ENCODE measurements at places on chromosomes 2 and 18.

DNA sequence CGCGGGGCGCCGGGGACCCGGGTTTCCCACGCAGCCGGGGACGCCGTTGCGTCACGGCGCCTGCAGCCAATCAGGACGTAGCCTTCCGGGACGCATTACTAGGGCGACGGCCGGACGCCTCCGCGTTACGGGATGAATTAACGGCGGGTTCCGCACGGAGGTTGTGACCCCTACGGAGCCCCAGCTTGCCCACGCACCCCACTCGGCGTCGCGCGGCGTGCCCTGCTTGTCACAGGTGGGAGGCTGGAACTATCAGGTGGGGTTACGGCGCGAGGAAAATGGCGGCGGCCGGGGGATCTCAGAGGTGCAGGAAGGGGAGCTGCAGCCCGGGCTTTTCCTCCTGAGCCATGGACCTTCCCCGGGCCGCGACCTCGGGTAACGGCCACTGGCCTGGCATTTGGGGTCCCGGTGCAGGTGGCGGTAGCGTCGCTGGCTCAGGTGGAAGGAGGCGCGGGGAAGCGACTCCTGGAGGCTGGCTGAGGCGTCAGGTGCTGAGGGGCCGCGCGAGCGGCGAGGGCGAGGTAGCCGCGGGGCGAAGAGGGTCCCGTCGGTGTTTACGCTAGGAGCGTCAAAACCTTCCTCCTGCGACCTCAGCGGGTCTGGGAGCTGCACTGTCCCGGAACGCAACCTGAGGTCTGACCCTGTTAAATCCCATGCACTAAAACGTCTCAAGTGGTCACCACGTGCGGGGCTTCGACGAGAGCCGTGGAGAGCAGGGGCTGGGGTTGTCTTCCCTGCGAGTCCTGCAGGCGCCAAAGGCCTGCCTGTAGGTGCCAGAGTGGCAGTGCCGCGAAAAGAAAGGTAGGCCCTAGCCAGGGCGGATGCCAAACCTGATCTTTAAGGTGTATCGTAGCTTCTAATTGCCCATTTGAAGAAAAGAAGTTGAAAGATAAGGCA lies at the start of gene LCLAT1:
LCLAT1 (plus strand) TSS at position 98 of the 897 bp plus-strand sequence. CDS start 78,345 bp downstream, outside the sequence.
- peak; percentile 75 for DNase-seq

- DNase-seq = no peak
Observed at GRCh38 chr2:33275689-33276444, 200.6 kb upstream of the RASGRP3 start.

GRCh38 chr18:23229472-23229871 lies 94.2 kb downstream of the CABLES1 start:
- DNase-seq = no peak

GRCh38 chr2:126910637-126911036 lies 11.9 kb downstream of the TEX51 start:
- no peak for DNase-seq

GRCh38 chr2:138207074-138207930 lies 243.0 kb downstream of the HNMT start:
- no peak for DNase-seq

DNA sequence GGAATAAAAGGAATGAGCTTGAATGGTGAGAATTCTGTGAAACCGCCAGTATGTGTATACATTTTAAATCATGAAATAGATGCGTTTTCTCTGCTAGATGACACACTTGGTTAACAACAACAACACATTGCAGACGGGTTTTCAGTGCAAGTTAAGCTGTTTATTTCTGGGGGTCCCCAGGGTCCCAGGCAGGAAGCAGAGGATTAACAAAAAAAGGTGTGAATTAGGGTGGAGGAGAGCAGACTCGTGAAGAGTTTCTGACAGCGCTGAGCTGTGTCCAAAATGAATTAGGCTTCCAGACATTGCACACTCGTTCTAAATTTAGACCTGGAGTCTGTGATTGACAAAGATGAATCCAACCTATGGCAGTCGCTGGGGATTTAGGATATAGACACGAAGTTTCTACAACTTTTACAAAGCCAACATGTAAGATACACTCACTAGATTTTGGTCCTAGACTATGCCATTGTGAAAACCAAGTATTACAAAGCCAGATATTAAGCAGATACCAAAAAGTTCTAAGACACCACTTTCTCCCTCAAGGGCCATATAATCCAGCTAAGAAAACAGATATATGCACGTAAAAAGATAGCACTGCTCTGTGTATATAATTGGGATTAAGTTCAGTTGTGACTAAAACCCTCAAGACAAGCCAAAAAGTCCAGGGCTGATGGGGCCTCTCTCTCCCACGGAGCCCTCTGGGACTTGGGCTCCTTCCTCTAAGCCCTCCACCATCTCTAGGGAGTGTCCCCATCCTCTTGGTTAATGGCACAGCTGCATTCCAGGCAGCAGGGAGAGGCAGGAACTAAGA lies 120.2 kb downstream of the ACAA2 start:
- no peak for DNase-seq

DNA sequence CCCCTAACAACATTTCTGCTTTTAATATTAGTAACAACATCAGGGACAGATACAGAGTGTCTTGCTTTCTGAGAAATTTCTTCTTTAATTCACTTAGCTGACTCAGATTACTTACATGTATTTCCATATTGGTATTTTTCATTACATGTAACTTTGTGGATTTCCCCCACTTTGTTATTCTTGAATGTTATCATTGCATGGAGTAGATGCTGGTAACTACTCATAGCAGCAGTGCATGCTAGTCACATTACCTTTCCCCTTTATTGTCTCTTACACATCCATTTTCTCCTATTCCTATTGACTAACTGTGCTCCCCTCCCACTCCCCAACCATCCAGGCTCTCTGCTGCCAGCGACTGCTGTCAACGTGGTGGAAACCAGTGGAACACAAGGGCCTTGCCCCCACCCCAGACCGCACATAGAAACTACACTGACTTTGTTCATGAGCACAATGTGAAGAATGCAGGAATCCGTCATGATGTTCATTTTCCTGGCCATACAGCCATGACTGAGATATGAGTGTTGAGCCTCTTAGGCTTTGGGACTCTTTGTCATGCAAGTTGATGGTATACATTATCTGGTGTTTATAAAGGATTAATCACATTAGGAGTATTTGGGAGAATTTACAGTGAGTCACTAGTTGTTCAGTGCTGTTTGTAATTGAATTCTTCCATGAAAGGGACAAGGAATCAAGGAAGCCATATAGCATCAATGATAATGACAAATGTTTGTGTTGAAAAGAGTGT lies 91.0 kb downstream of the EPB41L5 start:
- DNase-seq = no peak

DNA sequence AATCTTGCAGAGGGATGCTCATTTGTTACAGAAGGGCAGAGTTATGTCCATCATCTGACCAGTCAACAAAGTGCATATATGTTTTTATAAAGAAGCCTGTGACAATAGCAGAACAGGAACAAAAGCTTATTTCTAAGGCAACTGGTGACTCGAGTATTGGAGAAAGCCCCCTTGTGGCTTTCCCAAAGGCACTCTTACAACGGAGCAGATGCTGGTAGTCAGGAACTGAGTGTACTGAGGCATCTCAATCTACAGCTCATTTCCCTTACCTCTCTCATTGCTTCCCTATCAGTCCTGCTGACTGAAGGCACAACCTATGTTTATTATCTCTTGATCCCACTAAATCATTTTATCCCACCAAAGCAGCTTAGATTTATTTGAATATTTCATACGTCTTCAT lies 557.1 kb upstream of the CHAC2 start:
- DNase-seq = no peak

DNA sequence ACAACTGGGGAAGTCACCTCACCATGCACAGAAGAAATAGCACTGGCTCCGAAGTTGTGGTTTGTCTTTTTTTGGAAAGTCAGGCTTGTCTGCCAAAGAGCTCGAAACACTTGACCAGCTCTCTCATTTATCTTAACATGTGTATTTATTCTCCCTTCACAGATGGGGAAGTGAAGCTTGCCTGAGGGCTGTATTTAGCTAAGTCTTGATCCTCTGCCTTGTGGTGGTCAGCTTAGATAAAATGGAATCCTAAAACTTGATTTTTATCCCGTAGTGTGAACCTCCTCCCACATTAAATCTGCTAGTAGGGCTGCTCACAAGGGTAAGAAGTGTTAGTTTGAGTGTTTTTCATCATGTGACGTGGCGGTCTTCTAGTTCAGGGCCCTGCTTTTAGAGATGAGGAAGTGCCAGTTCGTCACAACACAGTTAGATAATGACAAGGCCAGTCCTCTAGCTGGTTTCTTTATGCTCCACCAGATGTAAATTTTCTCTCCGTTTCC lies 89.7 kb downstream of the TMEM247 start:
- DNase-seq = no peak

GRCh38 chr18:31760695-31761094 lies at the start of gene SLC25A52:
Gene SLC25A52, minus strand, starts transcription at chr18:31760880. Its CDS starts 219 bp downstream, at chr18:31760661.
- DNase-seq = no peak

- DNase-seq = no peak
Observed at GRCh38 chr18:43648002-43648401, 370.7 kb upstream of the SYT4 start.

- no peak for DNase-seq
Observed at GRCh38 chr2:121297217-121297830, 12.3 kb upstream of the TFCP2L1 start.

GRCh38 chr18:32293107-32293506 lies 103.3 kb downstream of the MEP1B start:
- DNase-seq = no peak

- no peak for DNase-seq
Observed at GRCh38 chr18:63395503-63395902, 26.8 kb downstream of the VPS4B start.

- no peak for DNase-seq
Observed at GRCh38 chr2:100754951-100755350, 65.0 kb upstream of the NPAS2 start.

- DNase-seq = no peak
Observed at GRCh38 chr2:237060534-237061312, 25.0 kb upstream of the COPS8 start.

GRCh38 chr18:8868276-8868675 lies 162.9 kb downstream of the MTCL1 start:
- DNase-seq = no peak

GRCh38 chr2:120204945-120205670 lies 18.1 kb downstream of the TMEM185B start:
- no peak for DNase-seq

GRCh38 chr2:216341121-216341520 lies 31.2 kb downstream of the MARCHF4 start:
- DNase-seq = no peak

DNA sequence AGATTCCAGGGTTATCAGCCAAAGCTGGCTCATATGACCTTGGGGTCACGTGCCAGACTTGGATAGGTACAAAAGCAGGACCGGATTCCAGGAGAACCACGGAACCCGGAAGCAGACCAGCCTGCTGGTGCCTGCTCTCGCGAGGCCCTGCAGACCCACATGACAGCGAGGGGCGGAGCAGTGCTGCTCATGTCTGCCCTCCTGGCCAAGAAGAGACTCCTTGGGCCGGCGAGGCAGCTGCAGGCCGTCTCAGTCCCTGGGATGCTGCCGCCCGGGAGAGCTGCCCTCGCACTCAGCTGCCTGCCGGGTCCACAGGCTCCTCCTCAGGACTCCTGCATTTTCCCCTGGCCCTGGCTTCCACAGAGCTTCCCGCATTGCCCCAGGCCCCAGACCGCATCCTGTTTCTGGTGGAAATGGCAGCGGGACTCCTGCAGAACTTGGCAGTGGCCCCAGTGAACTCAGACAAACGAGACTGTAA lies 739.5 kb downstream of the SOCS6 start:
- no peak for DNase-seq

- DNase-seq = no peak
Observed at GRCh38 chr18:22844190-22844589, 88.9 kb upstream of the RBBP8 start.

DNA sequence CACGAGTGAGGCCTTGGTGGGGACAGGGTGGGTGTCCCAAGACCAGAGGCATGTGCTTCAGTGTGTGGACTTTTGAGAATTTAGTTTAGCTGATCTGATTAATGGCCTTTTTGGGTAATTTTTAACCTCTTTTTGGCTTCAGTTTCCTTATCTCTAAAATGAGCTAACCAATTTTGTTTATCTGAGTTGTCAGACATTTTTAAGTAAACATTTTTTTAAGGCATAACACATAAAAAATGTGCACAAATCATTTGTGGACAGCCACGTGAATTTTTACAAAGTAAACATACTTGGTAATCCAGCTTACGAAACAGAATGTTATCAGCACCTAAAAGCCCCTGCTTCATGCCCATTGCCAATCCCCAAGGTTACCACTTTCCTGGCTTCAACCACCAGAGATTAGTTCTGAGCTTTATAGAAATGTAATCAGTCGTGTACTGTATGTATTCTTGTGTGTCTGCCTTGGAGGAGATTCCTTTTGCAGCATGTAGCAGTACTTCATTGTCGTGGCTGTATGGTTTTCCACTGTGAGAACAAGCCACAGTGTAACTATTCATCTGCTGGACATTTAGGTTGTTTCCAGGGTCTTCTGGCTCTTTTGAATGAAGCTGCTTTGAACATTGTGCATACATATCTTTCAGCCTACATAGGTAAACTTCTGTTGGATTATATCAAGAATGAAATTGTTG lies 8.4 kb upstream of the INO80C start:
- DNase-seq = no peak

- DNase-seq = no peak
Observed at GRCh38 chr2:68709421-68709911, 25.1 kb upstream of the ARHGAP25 start.

- no peak for DNase-seq
Observed at GRCh38 chr2:55150834-55151233, 81.3 kb downstream of the CLHC1 start.

DNA sequence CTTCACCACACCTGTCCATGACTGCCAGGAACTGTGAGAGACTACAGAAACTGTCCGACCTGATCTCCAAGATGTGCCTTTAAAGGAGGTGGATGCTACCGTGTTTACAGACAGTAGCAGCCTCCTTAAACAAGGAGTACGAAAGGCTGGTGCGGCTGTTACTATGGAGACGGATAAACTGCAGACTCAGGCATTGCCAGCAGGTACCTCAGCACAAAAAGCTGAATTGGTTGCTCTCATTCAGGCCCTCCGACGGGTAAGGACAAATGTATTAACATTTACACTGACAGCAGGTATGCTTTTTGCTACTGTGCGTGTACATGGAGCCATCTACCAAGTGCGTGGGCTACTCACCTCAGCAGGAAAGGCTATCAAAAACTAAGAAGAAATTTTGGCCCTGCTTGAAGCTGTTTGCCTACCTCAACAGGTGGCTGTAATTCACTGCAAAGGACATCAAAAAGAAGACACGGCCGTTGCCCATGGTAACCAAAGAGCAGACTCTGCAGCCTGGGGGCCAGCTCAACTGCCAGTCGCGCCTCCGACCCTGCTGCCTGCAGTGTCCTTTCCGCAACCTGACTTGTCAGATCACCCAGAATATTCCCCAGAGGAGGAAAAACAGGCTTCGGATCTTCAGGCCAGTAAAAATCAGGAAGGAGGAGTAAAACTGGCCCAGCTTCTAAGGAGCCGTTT lies 30.9 kb downstream of the SKA1 start:
- DNase-seq = no peak

All from central memory CD8-positive, alpha-beta T cell (primary cell).